SK-N-MC (cell line): ENCODE measurements at places on chromosomes 16 and 17.

DNA sequence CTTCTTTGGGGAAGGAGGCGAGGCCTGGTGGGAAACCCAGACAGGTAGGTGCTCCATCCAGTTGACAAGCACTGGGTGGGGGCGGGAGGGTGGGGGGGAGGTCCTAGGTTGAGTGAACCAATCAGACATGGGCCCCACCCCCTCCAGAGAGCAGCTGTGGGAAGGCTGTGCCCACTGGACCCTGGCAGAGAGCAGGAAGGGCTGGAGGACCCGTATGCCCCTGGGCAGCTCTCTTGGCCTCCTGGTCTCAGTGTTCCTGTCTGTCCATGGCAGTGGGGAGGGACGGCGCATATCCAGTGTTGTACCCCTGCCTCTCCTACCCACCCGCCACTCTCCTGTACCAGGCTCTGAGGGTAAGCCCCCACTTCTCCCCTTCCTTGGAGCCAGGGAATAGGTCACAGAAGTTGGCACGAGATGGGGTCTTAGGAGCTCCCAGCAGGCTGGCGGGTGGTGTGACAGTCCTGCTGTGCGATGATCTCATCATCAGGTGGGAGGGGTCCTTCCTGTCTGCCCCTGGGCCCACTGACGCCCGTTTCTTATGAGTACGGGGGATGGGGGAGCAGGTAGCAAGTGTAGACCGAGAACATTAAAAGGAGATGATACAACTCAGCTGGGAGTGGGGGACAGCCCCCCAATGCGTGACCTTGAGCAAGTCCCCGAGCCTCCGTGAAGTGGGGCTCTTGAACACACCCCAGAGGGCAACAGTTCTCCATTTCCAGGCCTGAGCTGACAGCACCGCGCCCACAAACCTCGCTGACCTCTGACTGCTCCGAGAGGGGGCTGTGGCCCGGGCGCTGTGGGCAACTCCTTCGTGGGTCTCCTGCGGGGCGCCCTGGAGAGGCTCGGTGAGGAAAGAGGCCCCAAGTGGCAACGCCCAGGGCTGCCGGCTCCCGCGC, 1.2 kb upstream of the ZFPM1 start:
- DNase-seq = no peak

DNA sequence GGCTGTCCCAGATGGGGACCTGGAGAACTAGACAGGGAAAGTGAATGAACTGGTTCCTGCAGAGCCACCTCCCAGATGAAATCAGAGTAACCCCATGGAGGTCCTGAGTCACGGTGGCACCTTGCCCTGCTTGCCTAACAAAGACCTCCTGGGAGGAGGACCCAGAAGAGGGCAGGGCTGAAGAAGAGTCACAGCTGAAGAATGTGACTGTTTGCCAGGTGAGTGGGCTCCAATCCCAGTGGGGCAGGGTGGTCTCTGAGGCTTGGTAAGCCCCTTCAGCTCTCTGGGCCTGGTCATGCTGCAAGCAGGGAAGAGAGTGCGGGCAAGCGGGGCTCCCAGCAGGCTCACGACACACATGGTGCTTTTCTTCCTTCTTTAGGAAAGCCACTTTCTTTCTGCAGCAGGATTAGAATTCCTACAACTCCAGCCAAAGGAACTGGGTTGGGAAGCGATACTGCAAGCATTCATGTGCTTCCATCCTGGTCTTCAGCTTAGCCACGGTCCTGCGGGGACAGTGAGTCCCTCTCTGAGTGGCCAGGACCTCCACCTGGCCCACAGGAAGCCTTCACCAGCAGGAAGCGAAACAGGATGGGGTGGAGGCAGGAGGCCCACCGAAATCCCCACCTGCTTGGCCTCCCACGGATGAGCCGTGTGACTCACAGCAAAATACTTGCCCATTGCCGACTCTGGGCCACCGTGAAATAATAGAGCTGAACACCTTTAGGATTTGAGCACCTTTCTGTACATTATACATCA, 4.3 kb downstream of the C16orf74 start:
- DNase-seq = no peak

GRCh38 chr17:9401434-9401833, 174.2 kb downstream of the STX8 start:
- DNase-seq = no peak

- DNase-seq = no peak
Measured at GRCh38 chr17:32692179-32692578, 184.7 kb downstream of the MYO1D start.

DNA sequence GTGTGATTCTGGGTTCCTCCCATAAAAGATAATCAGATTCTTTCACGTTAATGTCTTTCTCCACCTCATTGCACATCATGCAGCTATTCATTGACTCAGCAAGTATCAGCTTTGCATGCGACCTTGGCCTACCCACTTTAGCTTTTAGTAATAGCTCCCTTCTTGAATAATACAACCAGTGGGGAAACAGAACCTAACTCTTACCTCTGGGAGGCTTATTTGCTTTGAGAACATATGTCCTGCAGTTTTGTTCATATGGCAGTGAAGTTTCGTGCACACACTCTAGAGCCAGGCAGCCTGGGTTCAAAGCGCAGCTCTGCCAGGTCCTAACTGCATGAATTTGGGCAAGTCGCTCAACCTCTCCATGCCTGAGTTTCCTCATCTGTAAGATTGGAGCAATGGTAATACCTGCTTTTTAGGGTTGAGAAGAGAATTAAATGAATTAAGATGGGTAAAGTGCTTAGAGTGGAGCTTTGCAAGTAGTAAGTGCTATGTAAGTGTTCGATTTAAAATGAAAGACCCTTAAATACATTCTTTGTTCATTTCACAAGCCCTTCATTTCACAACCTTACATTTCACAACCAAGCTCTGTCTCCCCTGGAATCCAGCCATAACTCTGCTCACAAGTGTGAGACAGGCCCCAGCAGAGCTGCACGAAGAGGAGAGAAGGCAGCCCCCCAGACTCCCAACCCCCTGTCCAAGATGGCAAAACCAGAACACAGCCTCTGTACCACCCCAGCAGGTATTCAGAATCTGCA, 29.3 kb downstream of the MAPT start:
- peak; percentile 80 for DNase-seq

DNA sequence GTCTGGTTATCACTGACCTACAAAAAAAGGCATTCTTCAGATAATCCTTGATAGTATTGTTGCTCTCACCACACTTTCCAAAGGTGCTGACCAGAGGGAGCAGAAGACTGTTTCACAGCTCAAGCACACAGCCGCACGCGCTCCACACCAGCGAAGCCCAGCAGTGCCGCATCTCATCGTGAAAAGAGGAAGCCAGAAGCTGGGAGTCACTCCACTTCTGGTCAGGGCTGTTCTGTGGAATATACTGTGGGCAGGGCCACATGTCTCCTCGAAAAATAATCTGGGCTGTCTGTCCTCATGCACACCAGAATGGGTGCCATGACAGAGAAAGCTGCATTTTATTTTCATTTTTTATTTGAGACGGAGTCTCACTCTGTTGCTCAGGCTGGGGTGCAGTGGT, 7.3 kb upstream of the PRSS36 start:
- no peak for DNase-seq

- no peak for DNase-seq
Measured at GRCh38 chr16:35746963-35747657, 2287.7 kb downstream of the TP53TG3F start.

GRCh38 chr16:80739523-80739922, 64.9 kb downstream of the CDYL2 start:
- DNase-seq = no peak

- no peak for DNase-seq
Measured at GRCh38 chr16:50368410-50369132, at the start of gene BRD7. Gene BRD7, minus strand, starts transcription at chr16:50368988. Its CDS starts 214 bp downstream, at chr16:50368774.
